Colonic mucosa (tissue), 4 donors: ENCODE measurements at places on chromosomes 5 and 9. TPM values are rescaled to one million over a fixed set of nuclear protein-coding genes. Genes with fewer than 3 reads are reported as not detected.

Gene EGFLAM
- 0.40 TPM for total RNA-seq

Gene OR13C2
- total RNA-seq: not detected

Gene GABRA6
- total RNA-seq: not detected

Gene GRXCR2
- total RNA-seq: not detected

Gene GRM6
- not detected for total RNA-seq
